Breast epithelium (tissue), 4 donors: ENCODE measurements at places on chromosomes 7 and 10. TPM values are rescaled to one million over a fixed set of nuclear protein-coding genes. Genes with fewer than 3 reads are reported as not detected.

- no peak for DNase-seq
Measured at GRCh38 chr7:70063927-70064326, 465.7 kb downstream of the AUTS2 start.

DNA sequence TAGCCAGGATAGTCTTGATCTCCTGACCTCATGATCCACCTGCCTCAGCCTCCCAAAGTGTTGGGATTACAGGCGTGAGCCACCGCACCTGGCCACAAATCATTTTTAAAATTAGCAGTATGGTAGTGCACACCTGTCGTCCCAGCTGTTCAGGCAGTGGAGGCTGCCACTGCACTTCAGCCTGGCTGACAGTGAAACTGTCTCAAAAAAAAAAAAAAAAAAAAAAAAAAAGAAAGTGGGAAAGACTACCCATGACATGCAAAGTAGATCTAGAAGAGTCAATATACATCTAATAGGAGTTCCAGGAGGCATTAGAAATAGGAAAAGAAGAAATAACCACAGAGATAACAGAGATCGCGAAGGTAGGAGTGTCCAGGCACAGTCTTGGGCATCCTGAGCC lies 3.2 kb downstream of the CSGALNACT2 start:
- DNase-seq, result no peak

- no peak for DNase-seq
Measured at GRCh38 chr10:104246976-104247375, 7.7 kb upstream of the GSTO1 start.

- DNase-seq, result no peak
Measured at GRCh38 chr7:78140109-78140508, 341.5 kb downstream of the PHTF2 start.

Gene WNT2
- 2.4 TPM for total RNA-seq

DNA sequence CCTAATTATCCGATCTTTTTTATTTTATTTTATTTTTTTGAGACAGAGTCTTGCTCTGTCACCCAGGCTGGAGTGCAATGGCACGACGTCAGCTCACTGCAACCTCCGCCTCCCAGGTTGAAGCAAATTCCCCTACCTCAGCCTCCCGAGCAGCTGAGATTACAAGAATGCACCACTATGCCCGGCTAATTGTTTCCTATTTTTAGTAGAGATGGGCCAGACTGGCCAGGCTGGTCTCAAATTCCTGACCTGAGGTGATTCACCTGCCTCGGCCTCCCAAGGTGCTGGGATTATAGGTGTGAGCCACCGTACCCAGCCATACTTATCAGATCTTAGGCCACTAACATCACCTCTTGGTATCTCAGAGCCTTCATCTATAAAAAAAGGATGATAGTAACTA lies 4.9 kb downstream of the SLC25A13 start:
- no peak for DNase-seq

Gene MMD2
- not detected for total RNA-seq

Gene PIK3AP1
- total RNA-seq, result 9.8 TPM

DNA sequence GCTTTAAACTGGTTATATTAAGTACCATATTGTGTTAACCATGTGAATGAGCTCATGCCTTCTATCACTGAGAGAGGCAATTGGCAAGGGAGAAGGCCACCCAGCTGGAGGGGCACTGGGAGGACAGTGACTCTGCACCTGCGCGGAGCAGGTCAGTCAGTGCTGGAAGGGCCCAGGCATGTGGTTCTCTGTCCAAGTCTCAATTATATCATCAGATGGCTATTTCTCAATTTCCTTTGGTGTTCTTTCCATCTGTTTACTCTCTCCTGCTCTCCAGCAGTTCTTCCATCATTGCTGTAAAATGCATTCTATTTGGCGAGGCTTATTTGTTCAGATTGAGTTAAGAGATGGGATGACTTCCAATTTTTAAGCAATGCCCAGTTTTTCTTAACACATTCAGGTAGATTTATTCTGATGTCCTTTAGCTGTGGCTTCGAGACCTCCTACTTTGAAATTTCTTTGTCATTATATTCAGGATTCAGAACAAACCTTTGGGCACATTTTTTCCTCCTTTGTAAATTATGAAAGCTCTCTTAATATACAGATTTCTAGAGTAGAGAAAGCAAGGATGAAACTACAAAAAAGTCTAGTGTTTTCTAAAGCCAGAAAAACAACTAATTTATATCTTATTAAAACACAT lies 159.3 kb downstream of the BMPER start:
- DNase-seq, result no peak

Gene NANOS1
- total RNA-seq, result 2.9 TPM

Gene APBB1IP
- total RNA-seq, result 30.1 TPM
